AG08395 (cell line): ENCODE measurements at places on chromosomes 12 and 14.
A peak's percentile ranks its signal among the peaks of the same experiment; 100 is the strongest.

- peak; percentile 78 for DNase-seq
These were observed 48.7 kb upstream of the LALBA start for GRCh38 chr12:48618541-48618940.

DNA sequence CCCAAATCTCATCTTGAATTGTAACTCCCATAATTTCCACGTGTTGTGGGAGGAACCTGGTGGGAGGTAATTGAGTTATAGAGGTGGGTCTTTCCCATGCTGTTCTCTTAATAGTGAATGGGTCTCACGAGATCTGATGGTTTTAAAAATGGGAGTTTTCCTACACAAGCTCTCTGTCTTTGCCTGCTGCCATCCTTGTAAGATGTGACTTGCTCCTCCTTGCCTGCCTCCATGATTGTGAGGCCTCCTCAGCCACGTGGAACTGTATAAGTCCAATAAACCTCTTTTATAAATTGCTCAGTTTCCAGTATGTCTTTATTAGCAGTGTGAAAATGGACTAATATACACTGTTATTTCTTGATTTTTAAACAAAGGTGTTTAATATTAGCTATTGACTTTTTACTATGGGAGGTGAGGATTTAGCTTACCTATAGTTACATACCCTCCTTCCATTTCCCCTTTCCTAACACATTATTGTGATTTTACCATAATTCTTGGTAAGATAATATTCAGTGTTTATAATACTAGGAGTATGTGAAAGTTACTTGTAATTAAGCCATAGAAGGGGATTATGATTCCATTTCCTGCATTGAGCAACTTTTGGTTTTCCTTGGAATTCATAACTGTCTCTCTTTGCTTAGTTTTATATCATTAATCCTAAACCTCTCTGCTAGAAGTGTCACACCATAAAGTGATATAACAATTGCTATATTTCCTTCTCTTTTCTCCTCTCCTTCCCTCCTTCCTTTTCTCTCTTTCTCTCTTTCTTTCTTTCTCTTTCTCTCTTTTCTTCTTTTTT, 151.0 kb upstream of the KRAS start:
- no peak for DNase-seq

DNA sequence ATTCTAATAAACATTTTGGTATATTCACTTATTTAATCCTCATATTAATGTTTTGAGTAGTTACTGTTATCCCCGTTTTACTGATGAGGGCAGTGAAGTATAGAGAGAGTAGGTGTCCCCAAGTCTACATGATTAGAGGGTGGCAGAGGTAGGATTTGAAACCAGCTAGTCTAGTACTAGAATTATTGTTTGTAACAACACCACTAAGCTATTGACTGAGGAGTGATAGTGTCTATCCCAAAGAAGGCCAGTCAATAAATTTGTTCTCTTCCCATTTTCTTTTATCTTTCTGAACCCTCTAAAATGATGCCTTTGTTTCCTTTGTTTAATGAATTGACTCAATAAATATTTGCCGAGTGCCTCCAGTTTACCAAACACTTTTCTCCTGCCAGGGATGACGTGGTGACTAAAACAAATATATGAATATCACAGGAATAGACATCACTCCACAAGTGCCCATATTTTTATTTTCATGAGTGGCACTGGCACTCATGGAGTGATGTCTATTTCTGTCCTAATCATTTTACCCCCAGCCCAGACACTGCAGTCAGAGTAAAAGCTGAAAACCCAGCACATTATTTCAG, 247.5 kb downstream of the SLC16A7 start:
- DNase-seq, result no peak

DNA sequence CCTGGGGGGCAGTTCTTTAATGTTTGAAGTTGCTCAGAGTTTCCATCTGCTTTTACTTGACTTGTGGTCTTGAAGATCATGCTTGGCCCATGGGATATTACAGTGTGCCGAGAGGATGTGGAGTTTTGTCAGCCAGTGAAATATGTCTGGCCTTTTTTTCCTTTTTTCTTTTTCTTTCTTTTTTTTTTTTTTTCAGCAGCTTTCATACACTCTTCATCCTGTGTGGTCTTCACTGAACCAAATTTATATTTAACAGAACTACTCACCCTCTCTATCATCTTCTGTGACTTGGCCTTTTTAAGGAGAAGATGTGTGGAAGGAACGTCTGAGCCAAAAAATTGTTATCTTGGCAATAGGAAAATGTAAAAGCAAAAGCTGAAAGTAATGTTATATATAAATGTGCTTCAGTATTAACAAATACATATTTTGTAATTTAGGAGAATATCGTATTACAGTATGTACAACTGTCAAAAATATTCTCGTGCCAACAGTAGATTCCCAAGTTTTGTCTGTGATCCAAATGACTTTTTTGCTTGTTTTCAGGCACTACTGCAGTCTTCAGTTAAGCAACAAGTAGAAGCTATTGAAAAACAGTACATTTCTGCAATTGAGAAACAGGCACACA, 200.6 kb downstream of the CCDC91 start:
- peak; percentile 9 for DNase-seq

DNA sequence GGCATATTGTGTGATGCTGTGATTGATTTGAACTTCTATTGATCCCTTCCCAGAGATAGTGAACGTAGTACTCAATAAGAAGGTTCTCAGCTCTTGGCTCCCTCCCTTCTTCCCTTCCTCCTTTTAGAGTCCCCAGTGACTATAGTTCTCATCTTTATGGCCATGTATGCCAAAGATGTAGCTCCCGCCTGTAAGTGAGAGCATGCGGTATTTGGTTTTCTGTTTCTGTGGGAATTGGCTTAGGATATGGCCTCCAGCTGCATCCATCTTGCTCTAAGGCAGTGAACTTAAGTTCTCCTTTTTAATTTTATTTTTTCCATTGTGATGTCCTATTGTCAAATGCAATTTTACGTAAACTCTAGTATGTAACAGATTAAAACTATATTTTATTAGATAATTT, 109.5 kb downstream of the AEBP2 start:
- DNase-seq, result no peak

- no peak for DNase-seq
These were observed 6.2 kb downstream of the SERPINA1 start for GRCh38 chr14:94382099-94382715.

DNA sequence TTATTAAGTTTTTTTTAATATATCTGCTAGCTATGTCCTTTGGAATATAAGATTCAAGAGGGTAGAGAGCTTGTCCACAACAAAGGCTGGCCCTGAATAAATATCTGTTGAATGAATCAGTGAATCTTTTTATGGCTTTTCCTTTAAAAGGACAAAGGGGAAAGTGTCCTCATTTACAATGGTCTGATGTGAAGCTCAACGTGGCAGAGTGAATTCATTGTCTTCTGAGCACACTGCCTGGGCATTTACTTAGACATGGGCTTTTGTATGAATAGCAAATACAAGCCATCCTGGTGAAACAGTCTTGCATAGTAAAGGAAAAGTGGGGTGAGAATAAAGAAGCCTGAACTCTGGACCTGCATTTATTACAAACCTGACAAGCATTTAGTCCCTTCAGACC, 201.2 kb downstream of the NELL2 start:
- DNase-seq, result no peak

- DNase-seq, result no peak
These were observed 8.1 kb upstream of the NIN start for GRCh38 chr14:50839048-50839447.

- DNase-seq, result peak; percentile 54
These were observed 1.3 kb downstream of the BDKRB2 start for GRCh38 chr14:96205978-96206360.

GRCh38 chr14:22088614-22089342, 415.2 kb upstream of the OR4E1 start:
- no peak for DNase-seq

DNA sequence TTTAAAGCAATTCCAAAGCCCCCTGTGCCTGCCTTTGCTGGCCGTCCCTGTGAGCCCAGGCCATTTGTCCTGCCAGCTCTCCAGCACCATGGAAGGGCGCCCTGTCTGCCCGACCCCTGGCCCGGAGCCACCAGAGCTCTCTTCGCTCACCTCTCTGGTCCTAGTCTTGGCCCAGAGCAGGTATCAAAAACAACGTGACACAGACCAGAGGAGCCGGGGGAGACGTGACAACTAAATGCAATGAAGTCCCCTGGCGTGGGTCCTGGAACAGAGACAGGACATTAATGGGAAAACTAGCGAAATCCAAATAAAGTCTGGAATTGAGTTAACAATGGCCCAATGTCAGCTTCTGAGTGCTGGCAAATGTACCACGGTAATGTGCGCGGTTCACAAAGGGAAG, 83.2 kb upstream of the DIO3 start:
- no peak for DNase-seq

- no peak for DNase-seq
These were observed 262.4 kb upstream of the HMGA2 start for GRCh38 chr12:65561798-65562382.

DNA sequence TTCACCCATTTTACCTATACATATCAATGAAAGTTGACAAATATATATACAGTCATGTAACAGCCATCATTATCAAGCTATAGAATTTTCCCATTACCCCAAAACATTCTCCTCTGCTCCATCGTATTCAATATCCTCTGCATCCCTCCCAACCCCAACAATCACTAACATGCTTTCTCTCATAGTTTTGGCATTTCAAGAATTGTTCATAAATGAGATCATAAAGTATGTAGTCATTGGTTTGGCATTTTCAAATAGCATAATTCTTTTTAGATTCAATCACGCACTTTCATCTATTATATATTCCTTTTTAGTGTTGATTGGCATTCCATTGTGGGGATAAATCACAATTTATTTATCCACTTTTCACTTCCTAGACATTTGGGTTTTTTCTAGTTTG, 866.0 kb upstream of the TMEM132C start:
- peak; percentile 65 for DNase-seq

- no peak for DNase-seq
These were observed 63.4 kb downstream of the ITPR2 start for GRCh38 chr12:26769611-26770010.

- DNase-seq, result no peak
These were observed 133.7 kb upstream of the RASSF8 start for GRCh38 chr12:25824734-25825133.

DNA sequence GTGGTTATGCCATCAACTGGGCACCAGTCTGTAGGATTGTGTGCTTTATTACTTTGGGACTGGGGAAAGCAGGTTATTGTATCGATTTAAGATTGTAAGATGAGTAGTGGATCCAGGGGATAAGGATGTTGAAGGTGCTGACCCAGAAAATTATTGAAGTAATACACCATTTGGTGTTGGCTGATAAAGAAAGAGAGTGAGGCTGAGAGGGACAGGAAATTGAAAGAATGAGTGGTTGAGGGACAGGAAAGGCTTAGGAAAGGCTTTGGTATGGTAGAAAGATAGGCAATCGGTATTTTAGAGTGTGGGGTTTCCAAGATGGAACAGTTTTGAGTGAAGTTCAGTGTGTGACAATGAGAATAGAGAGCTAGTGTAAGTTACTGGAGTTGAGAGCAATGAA, 12.3 kb downstream of the PPHLN1 start:
- no peak for DNase-seq

GRCh38 chr12:47650469-47650868, 55.4 kb downstream of the RPAP3 start:
- DNase-seq, result no peak

- DNase-seq, result no peak
These were observed 28.2 kb downstream of the ST8SIA1 start for GRCh38 chr12:22306311-22306710.

DNA sequence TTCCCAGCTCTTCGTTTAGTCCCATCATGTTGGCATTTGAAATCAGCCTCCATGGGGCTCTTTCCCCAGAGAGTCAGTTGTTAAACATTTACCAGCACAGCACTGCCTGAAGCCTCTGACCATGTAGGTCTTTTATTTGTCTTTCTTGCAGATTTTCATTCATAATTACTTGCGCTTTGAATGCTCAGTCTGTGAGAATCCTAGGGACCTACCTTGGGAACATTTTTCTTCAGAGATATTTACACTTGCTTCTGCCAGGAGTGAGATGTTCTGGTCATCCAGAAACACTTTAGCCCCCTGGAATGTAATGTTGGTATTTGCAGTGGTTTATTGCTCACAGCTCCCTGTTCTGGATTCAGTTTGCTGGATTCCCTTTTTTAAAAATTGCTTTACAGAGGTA, 41.7 kb downstream of the RPH3A start:
- no peak for DNase-seq

GRCh38 chr12:71562676-71563595, 100.7 kb downstream of the ZFC3H1 start:
- no peak for DNase-seq

DNA sequence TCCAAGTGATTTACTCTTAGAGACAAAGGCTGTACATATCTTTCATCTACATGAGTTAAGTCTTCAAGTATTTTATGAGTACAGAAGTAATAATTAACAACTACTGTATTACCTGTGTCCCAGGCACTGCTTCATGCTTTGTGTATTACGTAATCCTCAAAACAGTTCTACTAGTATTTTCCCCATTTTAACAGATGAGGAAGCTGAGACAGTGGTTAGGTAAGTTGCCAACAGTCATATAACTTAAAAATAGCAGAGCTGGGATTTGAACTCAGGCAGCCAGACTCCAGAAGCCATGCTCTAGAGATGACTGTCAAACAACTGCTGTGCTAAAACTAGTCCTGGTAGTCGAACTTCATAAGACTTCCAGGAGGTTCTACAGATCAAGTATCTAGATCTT, 10.7 kb downstream of the TRMT5 start:
- no peak for DNase-seq

- no peak for DNase-seq
These were observed 46.7 kb downstream of the FAM222A start for GRCh38 chr12:109760031-109760929.

GRCh38 chr14:55963295-55963694, 154.9 kb upstream of the PELI2 start:
- DNase-seq, result no peak

GRCh38 chr12:108253540-108253939, 85.6 kb downstream of the CMKLR1 start:
- no peak for DNase-seq

DNA sequence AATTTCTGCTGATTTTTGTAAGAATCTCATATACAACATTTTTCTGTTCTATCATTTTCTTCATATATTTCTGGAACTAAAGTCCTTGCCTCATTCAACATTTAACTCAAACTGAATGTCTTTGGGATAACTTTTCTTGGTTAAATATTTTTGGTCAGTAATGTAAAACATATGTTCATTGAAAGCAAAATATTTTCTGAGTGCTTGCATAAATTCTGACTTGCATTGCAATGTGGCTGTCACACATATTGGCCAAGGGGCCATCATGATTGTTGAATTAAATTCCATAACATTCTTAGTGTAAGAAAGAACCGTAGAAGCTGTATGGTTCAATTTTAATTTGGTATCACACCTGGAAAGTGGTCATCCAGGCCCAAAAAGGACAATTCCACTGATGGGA, 369.4 kb downstream of the GALC start:
- DNase-seq, result no peak

DNA sequence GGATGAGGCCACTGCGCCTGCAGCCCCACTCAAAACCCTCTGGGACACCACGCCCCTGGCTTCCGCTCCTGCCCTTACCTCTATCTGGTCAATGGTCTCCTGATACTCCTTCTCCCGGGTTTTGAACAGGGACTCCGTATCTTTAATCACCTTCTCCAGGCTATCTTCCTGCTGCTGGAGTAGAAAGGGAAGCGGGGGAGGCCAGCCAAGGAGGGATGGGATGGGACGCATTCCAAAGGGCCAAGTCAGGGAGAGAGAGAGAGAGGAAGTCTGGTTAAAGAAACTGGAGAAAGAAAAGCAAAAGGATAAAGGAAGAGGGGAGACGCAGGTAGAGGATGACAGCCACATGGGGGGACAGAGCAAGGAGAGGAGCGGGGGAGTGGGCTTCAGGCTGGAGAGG, 7.9 kb downstream of the IFFO1 start:
- peak; percentile 69 for DNase-seq
